ENCODE measurements at places on chromosomes 11 and 22.
A peak's percentile ranks its signal among the peaks of the same experiment; 100 is the strongest.

DNA sequence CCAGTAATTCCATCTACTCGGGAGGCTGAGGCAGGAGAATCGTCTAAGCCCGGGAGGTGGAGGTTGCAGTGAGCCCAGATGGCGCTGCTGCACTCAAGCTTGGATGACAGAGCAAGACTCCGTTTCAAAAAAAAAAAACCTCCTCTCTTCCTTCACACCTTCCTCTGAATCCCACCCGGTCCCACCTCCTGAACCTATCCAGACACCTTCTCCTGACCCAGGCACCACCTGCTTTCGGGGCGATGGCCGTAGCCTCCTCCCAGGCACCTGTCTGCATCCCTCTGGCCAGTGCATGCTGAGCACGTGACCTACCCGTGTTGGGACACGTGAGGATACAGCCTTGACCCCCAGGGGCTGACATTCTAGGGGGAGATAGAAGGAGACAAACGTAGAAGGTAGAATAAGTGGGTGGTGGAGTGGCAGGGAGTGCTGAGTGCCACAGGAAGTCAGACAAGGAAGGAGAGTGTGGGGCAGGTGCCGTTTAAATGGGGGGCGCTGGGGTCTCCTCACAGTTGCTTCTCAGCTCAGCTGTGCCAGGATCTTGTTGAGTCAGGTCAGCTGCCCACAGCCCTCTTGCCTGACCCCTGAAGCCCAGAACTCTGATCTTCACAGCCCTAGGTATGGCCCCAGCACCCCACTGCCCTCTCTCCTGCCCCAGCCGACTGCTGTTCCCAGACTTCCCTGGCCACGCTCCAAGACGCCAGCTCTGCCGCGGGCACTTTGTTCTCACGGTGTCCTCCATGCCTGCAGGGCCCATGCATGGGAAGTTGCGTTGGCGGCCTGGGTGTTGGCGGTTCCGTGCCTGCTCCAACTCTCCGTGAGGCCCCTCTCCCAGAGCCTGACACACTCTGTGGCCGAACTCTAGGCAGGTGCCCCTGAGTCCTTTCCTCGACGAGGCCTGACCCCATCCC is 1.2 kb upstream of the MIOX start:
- peak; percentile 31 for DNase-seq

DNA sequence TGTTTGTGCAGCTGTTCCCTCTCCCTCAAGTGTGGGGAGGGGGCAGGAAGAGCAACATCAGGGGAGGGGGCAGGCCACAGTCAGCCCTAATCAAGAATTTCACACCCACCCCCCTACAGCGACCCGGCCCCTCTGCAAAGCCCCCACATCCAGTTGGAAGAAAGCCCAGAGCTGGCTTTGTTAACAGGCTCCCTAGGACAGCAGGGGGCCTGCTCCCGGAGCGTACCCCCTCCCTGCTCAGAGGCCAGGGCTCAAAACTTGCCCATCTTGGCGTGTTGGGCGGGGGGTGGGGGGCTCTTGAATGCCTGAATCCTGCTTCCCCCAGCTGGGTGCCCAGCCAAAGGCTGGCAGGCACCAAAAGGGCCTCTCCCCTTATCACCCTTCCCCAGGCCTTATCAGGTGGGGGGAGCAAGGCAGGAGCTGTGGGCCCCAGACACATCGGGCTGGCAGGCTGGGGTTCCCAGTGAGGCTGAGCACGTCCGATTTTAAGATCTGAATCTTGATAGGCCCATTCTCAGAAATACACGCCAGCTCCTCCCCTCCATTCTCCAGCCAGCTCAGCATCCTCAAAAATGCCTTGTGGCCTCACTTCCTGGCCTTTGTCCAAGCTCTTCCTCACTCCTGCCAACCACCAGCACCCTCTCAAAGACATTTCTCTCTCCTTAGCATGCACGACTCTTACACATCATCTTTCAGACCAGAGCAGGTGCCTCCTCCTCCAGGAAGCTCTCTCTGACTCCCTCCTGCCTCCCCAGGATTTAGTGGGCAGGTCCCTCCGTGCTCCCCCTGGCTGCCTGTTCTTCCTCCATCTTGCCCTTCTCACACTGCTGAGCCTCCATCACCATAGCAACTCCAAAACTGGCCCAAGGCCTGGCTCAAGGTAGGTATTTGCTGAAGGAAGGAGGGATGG is 384.8 kb downstream of the MN1 start:
- peak; percentile 21 for DNase-seq

DNA sequence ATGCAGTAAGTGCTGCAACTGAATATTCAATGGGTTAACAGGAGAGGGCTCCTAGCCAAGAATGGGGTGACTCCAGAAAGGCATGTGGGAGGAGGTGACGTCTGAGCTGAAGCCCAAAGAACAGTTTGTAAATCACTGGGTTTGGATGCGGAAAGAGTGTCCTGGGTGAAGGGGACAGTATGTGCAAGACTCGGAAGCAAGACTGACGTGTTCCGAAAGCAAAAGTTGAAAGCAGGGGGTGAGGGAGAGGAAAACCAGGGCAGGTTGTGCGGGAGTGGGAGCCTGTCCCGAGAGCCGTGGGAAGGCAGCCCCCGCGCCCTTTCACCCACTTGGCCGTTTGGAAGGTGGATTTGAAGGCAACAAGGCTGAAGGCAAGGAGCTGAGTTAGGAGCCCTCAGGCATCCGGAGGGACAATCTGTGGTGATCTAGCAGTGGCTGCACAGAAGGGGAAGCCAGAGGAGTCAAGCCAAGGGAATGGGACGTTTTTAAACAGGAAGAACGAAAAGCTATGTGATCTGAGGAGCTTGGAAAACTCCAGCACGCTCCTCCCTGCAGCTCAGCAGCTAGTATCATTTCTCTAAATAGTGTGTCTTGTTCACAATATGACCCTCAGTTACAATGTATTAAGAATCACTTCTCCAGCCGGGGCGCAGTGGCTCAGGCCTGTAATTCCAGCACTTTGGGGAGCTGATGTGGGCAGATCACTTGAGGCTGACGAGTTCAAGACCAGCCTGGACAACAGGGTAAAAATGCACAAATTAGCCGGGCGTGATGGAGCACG is 7.7 kb downstream of the SLC25A18 start:
- DNase-seq: no peak

GRCh38 chr22:40323681-40324171 is 22.6 kb upstream of the ADSL start:
- peak; percentile 18 for DNase-seq

DNA sequence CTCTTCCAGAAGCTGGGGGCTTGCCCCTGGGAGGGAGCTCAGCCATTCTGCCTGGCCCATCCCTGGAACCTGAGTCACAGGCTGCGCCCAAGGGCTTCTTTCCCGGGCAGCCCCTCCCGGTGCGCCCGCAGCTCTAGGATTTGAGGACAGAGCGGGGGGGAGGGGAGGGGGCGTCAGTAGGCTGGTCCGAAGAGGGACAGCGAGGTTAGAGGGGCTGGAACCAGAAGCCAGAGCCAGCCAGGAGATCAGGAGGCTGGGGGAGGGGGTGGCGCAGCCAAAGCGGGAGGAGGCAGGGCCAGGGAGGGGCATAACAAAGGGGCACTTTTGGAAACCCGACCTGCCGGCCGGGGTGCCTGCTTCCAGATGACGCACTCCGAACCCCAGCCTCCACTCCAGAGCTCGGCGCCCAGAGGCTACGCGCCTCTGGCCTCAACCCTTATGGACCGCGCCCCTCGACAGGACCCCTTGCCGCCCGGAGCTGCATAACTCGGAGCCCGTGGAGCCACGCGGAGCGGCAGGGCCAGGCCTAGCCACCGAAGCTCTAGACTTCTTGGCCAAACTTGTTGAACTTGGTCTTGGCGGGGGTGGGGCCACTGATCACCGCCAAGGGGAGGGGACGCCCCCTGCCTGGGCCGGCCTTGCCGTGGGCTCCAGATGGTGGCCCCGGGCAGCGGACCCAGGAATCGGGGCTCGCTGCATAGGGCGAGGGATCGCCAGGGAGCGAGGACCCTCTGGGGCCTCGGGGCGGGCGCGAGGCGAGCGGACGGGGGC is 744 bp downstream of the PACSIN3 start:
- no peak for DNase-seq

DNA sequence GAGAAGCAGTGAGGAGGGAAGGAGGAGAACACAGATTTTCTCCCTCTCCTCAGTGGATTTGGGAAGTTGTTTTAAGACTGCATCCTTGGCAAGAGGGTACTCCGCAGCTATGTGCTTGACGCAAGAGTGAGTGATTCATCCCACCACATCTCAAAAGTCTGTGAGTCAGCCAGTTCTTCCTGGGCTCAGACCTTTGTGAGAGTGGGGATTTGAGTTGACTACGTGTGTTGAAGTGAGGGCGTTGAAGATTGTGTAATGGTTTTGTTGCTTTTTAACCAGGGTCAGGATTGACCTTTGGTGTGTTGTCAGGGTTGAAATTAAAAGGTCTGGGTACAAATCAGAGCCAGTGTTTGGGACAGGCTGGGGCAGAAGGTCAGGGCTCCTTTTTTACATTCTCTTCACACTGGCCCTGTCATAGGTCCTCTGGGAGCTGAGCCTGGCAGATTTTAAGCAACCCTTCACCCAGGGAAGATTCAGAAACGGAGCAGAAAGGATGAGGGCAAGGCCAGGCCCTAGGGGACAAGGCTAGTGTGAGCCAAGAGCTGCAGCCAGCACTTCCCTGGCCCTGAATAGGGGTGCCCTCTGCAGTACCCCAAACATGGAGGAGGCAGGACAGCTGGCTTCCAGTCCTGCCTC is 4.2 kb upstream of the C11orf86 start:
- no peak for DNase-seq

DNA sequence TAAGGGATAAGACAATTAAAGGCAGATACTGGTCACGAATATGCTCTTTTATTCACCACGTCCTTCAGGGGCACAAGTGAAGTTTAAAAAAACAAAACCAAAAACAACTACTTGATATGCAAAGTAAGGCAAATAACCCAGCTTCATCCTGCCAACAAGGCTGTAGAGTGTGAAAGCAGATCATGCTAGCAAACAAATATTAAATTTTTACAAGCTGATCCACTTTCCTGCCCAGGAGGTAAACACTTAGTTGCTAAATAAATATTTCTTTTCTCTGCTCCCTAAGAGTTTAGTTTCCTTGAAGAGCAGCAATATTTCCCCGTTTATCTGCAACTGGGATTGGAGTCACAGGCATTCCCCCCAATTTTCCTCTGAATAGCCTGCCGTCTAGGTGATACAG is 300.2 kb downstream of the LARGE1 start:
- no peak for DNase-seq

DNA sequence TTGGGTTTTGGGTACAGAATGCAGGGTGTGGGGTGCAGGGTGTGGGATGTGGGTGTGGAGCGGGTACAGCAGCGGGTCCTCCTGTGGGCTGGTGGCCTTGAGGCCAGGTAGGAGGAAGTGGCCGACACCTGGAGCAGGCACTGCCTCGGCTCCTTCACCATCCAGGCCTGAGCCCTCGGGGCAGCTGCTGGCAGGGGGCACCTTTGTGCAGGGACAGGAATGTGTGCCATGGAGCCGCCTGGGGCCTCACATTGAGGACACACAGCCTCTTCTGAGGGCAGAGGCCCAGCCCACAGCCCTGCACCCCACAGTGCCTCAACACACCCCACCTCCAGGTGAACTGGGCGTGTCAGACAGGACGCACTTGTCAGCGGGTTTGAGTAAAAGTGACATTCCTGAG is 984.0 kb downstream of the BRD1 start:
- DNase-seq: no peak

DNA sequence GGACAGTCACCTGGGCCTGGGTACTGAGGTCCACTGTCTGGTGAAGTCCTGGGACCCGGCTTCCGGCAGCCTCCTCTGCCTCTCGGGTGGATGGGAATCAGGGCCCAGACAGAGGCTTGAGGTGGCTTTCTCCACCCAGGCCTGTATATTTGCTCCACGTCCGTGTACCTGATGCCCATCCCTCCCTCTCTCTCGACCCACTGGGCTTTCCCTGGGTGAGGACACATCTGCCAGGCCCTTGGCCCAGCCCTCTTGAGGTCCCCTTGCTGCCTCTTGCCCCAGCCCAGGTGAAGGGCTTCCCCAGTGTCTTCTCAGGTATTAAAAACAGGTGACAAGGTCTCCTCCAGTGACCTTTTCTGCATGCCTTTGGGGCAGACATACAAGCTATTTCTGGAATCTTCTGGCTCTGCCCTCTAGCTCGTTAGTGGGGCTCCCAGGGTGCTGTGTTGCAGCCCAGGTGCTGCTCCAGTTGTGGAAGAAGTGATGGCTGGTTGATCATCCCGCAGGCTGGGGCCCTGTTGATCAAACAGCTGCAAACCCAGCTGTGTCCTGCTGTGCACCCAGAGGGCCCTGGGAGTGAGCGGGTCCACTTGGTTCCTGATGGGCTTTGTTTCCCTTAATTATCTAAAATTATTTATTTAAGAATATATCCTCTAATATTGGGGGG is 25.5 kb upstream of the ACR start:
- no peak for DNase-seq

GRCh38 chr22:45612940-45613339 is 58.7 kb upstream of the ATXN10 start:
- DNase-seq: no peak

DNA sequence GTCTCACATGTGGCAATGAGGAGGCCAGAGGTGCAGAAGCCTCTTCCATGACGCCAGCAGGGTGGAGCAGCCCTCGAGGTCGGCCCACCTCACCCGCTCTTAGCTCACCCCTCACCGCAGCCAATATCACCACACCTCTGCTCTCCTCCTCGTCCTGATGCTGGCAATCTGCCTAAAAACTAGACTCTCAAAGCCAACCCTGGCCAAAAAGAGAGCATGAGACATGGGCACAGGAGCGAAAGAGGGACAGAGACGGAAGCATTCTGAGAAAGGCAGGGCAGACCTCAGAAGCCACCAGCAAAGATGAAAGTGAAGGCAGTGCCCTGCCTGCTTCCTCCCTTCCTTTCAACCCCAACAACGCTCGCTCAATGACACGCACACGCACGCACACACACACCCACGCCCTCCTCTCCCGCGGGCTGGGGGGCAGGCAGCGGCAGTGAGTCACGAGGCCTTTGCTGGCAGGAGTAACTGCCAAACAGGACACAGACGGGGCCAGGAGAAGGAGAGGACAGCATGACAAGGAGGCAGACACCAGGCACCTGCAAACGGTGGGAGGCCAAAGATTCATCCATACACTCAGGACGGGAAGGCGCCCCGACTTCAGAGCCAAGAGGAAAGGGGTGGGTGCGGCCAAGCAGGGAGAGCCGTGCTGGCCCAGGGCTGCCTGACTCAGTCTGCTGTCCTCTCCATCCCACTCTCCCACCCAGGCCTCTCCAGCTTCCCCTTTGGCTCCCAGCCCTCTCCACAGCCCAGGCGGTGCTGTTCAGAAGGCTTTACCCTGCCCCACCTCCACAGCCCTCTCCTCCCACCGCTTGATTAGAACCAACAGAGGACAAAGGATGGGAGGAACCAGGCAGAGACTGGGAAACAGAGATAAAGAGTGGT is 11.4 kb downstream of the IGSF9B start:
- DNase-seq: no peak

DNA sequence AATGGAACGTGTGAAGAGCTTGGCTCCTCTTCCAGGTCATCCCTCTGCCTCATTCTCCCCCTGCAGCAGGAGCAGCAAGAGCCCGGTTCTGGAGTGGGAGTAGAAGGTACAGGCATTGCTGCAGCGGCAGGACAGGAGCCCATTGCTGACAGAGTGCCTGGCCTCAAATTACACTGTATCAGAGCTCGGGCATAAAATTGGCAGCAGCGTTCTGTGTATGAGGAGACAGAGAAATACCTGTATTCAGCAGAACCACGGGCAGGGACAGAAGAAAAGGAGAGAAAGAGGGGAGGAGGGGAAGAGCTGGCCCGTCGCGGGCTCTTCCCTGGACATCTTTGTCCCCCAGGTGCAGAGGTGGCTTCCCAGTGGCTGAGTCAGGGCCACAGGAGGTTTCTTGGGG is 2.6 kb upstream of the NCF4 start:
- DNase-seq: no peak
